ENCODE measurements at places on chromosomes 7 and 10.
A peak's percentile ranks its signal among the peaks of the same experiment; 100 is the strongest.

DNA sequence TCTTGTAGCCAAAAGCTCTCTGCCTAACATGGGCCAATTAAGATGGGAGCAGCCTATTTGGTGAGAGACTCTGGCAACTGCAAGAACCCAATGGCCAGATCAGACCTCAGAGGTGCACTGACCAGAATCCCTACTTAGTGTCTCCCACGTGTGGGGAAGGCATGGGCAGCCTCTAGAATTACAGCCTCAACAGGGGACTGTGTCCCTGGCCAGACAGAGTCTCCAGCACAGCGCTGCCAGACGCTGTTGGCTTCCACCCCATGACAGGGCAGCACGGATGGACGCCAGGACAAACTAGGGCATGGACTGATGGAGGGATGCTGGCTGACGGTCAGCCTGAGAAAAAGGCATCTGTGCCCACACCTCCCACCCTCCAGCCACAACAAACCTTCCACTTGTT lies 729.3 kb upstream of the AUTS2 start:
- H3K27ac ChIP-seq: no peak overlapping the region
- H3K27me3 ChIP-seq: no peaks in the 10 kb centered on the region
- no peak overlapping the region for H3K4me3 ChIP-seq
- no peak for ATAC-seq
- no peaks in the 10 kb centered on the region for H3K36me3 ChIP-seq

DNA sequence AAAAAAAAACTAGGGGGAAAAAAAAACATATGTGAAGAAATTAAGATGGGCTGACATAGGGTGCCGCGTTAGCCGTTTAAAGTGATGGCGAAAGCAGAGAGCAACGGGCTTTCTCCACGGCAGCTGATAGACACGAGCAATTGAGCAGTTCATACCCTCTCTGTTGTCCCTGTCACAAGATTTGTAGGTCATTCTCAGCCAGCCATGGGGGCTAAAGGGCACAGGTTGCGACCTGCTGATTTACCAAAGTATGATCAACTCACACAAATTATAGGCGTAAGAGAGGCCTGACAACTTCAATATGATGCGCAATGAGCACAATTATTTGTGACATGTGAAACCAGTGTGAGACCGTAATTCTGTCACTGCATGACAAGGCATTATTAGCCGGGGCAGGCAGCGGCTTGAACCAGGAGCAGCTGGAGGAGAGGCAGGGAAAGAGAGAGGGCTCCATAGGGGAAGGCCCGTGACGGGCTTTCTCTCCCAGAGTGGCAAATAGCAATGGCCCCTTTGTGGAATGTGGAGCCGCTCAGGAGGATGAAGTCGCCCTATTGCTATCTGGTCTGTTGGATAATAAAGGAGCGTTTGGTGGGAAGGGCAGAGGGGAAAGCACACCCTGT lies 195.1 kb upstream of the HABP2 start:
- no peak overlapping the region for H3K27ac ChIP-seq
- no peaks in the 10 kb centered on the region for H3K4me1 ChIP-seq
- ATAC-seq: no peak
- H3K27me3 ChIP-seq: peaks cover 10% of the 10 kb centered on the region
- no peaks in the 10 kb centered on the region for H3K36me3 ChIP-seq
- H3K4me3 ChIP-seq: no peak overlapping the region

- no peak overlapping the region for H3K4me3 ChIP-seq
- H3K36me3 ChIP-seq: no peaks in the 10 kb centered on the region
- no peak for ATAC-seq
Observed at GRCh38 chr7:151254316-151254715, 5.8 kb upstream of the SMARCD3 start.

DNA sequence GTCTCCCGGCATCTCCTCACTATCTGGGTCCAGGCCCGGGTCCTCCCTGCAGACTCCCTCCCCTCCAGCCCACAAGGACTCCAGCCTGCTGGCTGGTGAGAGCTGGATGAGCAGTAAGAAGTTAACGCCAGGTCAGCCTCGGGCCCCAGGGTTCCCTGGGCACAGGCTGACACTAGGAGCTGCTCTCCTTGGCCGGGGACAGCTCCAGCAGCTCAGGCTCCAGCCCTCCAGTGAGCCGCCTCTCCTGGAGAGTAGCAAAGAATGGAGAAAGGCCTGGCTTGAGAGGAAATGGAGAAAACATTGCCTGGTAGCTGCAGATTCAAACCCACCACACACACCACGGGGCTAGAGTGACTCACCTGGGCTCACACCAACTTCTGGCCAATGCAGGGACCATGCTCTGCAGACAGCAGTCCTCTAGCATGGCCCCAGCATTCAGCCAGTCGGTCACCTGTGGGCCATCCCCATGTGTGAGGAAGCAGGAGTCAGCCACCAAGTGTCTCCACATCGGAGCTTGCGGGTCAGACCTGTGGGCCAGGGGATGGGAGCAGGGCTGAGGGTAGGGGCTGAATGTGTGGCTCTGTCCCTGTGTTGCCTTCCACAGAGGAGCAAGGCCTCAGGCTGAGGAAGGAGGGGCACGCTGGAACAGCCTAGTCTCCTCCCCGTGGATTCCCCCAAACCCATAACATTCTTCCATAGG lies 6.5 kb downstream of the SAP25 start:
- no peak for ATAC-seq
- H3K27ac ChIP-seq: no peak overlapping the region
- peaks cover 26% of the 10 kb centered on the region for H3K36me3 ChIP-seq
- peaks cover 52% of the 10 kb centered on the region for H3K4me1 ChIP-seq

GRCh38 chr10:75708060-75708459 lies 276.6 kb downstream of the LRMDA start:
- H3K36me3 ChIP-seq: no peaks in the 10 kb centered on the region
- no peak for ATAC-seq
- H3K27me3 ChIP-seq: peaks cover 14% of the 10 kb centered on the region
- H3K27ac ChIP-seq: no peak overlapping the region
- H3K4me3 ChIP-seq: no peak overlapping the region

DNA sequence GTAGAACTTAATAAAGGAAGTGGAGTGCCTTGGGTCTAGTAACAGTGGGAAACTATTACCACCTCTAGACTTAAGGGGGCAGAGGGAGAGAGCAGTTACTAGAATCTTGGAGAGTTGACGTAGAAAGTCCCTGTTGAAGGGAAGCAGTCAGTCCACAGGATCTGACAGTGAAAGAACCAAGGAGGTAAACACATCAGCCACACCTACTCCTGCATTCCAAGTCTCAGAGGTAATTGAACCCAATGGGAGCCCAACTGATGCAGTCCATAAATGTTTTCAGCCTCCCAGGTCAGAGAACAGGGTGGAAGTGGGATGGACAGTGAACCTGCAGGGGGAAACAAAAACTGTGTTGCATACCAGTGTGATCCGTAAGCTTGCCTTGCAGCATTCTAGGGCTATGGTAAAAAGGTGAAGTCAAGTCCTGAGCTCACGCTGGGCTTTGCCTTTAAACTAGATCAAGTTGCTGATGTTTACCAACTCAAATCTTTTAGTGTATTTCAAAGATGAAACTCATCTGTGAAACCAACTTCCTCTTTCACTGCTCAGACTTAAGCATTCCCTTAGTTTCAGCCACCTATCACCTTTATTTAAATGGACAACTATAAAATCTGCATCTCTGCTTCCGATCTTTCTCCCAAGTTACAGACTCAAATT lies 57.2 kb downstream of the SLC16A12 start:
- no peaks in the 10 kb centered on the region for H3K36me3 ChIP-seq
- ATAC-seq: peak; percentile 71

- ATAC-seq: peak; percentile 28
- H3K4me3 ChIP-seq: no peak overlapping the region
- H3K27ac ChIP-seq: no peak overlapping the region
- peaks cover 23% of the 10 kb centered on the region for H3K27me3 ChIP-seq
Observed at GRCh38 chr7:16583834-16584233, 57.2 kb downstream of the LRRC72 start.

DNA sequence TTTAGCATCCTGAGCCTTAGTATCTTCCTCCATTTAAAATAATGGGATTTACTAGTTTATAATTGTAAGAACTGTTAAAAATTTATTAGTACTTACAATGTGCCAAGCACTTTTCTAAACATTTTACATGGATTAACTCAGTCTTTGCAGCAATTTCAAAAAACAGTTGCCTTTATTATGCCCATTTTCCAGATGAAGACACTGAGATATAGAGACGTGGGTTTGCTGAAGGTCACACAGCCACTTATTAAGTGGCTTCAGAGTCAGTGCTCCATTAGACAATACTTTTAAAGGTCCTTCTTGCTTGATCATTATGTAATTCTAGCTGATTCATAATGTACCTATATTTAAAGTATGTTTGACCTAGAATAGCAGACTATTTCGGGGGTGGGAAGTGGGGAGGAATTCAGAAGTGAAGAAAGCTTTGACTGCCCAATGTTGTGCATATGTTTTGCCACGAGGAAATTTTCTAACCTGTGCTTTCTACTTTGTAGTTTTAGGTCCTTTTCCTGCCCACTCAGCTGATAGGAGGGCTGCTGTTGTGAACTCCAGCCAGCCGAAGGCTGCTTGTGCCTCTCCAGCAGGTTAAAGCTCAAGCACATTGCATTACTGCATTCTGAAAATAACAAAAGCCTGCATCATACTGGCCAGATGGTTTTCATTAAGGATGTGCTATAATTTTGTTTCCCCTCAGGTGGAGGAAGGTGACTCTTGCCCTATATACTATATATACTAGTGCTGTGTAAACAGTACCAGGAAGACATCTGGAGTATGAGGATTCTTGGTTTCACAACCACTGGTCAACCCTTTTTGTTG lies 4.3 kb downstream of the PLEKHA8 start:
- H3K4me1 ChIP-seq: peaks cover 5% of the 10 kb centered on the region
- no peaks in the 10 kb centered on the region for H3K27me3 ChIP-seq
- H3K36me3 ChIP-seq: no peaks in the 10 kb centered on the region
- H3K27ac ChIP-seq: no peak overlapping the region
- no peak for ATAC-seq

GRCh38 chr7:1024331-1024841 lies 20.0 kb upstream of the GPR146 start:
- peaks cover 74% of the 10 kb centered on the region for H3K4me1 ChIP-seq
- peak overlapping the region; percentile 78 for H3K4me3 ChIP-seq
- H3K27ac ChIP-seq: peak overlapping the region; percentile 89
- H3K36me3 ChIP-seq: peaks cover 52% of the 10 kb centered on the region

DNA sequence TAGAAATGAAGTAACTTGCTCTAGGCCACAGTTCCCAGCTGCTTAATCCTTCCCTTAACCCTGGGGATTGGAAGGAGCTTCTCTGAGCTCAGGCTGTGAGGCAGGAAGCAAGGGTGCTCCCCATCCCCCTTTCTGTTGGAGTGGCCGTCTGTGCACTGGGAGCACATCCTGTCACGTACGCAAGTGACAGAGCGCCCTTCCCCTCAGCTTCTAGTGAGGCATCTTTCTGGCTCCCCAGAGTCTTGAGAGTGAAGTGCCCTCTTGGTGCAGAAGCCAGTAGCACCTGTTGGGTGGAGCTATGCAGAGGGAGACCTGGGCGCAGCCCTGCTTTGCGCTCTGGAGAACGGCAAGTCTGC lies 47.8 kb downstream of the SHH start:
- no peaks in the 10 kb centered on the region for H3K27me3 ChIP-seq
- H3K27ac ChIP-seq: peak overlapping the region; percentile 67
- H3K4me1 ChIP-seq: peaks cover 48% of the 10 kb centered on the region
- H3K36me3 ChIP-seq: peaks cover 56% of the 10 kb centered on the region
- no peak for ATAC-seq

DNA sequence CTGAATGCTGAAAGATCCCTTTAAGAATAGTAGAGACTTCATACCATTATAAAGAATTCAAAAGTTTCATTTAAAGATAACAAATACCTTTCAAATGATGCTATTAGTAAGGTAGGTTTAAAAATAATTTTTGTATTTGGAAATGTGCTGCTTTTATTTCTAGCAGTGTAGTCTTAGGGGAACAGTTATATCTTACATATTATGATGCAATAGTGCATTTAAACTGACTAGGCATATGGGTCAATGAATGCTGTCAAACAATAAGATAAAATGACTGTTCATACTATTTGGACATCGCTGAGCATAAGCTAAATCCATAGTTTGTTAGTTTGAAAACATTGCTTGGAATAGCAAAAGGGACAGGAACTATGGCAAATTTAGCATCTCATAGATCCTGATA lies 354.8 kb upstream of the SEMA3A start:
- no peak for ATAC-seq
- no peaks in the 10 kb centered on the region for H3K36me3 ChIP-seq
- no peaks in the 10 kb centered on the region for H3K27me3 ChIP-seq
- no peaks in the 10 kb centered on the region for H3K4me1 ChIP-seq

- H3K27ac ChIP-seq: no peak overlapping the region
- no peak for ATAC-seq
- H3K4me1 ChIP-seq: peaks cover 8% of the 10 kb centered on the region
- H3K4me3 ChIP-seq: no peak overlapping the region
- H3K27me3 ChIP-seq: peaks cover 43% of the 10 kb centered on the region
Observed at GRCh38 chr7:148241700-148242293, 348.8 kb upstream of the C7orf33 start.

DNA sequence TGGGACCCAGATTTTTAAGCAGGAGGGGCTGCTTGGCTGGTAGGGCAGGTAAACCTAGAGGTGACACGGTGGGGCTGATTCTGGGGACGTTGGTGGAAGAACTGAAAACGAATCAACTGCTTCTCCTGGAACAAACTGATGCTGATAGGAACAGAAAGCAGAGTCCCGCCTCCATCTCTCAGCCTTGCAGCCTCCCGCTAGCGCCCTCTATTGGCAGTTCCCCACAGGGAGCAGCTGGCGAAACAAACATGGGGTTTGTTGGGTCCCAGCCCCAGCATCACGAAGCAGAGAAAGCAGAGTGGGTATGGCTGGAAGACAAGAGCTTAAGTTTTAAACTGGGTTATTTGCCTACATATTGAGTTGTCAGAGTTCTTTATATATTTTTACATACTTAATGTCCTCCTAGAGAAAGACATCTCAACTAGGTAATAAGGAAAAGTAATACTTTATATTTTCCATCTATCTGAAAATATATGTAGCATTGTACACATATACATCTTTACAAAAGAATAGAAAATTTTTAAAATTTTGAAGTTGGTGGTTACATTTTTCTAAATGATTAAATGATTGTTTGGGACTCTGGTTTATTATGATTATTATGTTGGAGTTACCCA lies 42.3 kb upstream of the FOXI2 start:
- H3K27ac ChIP-seq: no peak overlapping the region
- H3K36me3 ChIP-seq: no peaks in the 10 kb centered on the region
- no peak for ATAC-seq
- H3K4me3 ChIP-seq: no peak overlapping the region
- H3K4me1 ChIP-seq: no peaks in the 10 kb centered on the region

DNA sequence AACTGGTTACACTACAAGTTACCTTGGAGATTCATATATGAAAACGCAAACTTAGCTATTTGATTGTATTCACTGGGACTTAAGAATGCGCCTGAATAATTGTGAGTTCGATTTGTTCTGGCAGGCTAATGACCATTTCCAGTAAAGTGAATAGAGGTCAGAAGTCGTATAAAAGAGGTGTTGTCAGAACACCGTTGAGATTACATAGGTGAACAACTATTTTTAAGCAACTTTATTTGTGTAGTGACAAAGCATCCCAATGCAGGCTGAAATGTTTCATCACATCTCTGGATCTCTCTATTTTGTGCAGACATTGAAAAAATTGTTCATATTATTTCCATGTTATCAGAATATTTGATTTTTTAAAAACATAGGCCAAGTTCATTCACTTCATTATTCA lies 9.3 kb downstream of the STEAP1 start:
- no peak for ATAC-seq
- H3K27ac ChIP-seq: no peak overlapping the region
- no peaks in the 10 kb centered on the region for H3K4me1 ChIP-seq
- no peaks in the 10 kb centered on the region for H3K36me3 ChIP-seq
- H3K4me3 ChIP-seq: no peak overlapping the region
- H3K27me3 ChIP-seq: no peaks in the 10 kb centered on the region

GRCh38 chr7:128941323-128941890 lies 3.7 kb downstream of the IRF5 start:
- no peak for ATAC-seq
- peaks cover 65% of the 10 kb centered on the region for H3K4me1 ChIP-seq
- H3K4me3 ChIP-seq: peak overlapping the region; percentile 93
- H3K27me3 ChIP-seq: no peaks in the 10 kb centered on the region
- peak overlapping the region; percentile 96 for H3K27ac ChIP-seq
